Tracheal epithelial cell (primary cell): ENCODE measurements at places on chromosomes 2 and 18. TPM values are rescaled to one million over a fixed set of nuclear protein-coding genes. Genes with fewer than 3 reads are reported as not detected.

INPP5D gene
- 21.9 and 66.3 TPM in 2 replicates for total RNA-seq

FABP1 gene
- total RNA-seq = not detected in 2 replicates

RBKS gene
- total RNA-seq = 1.1 and 1.9 TPM in 2 replicates

NXPH2 gene
- not detected in 2 replicates for total RNA-seq

SNRNP200 gene
- total RNA-seq = 39.8 and 43.5 TPM in 2 replicates

CCDC141 gene
- under 0.01 TPM in 1 of 2 replicates, not detected in the other for total RNA-seq

ERICH2 gene
- total RNA-seq = 0.72 and 7.0 TPM in 2 replicates

COL4A3 gene
- under 0.01 and 0.96 TPM in 2 replicates for total RNA-seq

PMAIP1 gene
- 23.9 and 45.5 TPM in 2 replicates for total RNA-seq

LYPD6 gene
- 0.43 and 1.7 TPM in 2 replicates for total RNA-seq

MGAT4A gene
- 2.4 and 4.3 TPM in 2 replicates for total RNA-seq

DNAJB2 gene
- total RNA-seq = 50.5 and 50.6 TPM in 2 replicates

FBLN7 gene
- 0.96 TPM in 1 of 2 replicates, not detected in the other for total RNA-seq

NCKAP1 gene
- 246 and 332 TPM in 2 replicates for total RNA-seq

FSHR gene
- total RNA-seq = not detected in 2 replicates

HSBP1L1 gene
- 14.5 and 35.0 TPM in 2 replicates for total RNA-seq

SERPINB3 gene
- 33.7 and 83.3 TPM in 2 replicates for total RNA-seq

PPP3R1 gene
- total RNA-seq = 15.7 and 27.5 TPM in 2 replicates

GALR1 gene
- not detected in 2 replicates for total RNA-seq

OTOF gene
- total RNA-seq = under 0.01 TPM in 1 of 2 replicates, not detected in the other

MALL gene
- 41.7 and 67.1 TPM in 2 replicates for total RNA-seq

RPL37A gene
- total RNA-seq = 1,875 and 2,994 TPM in 2 replicates

COLEC11 gene
- total RNA-seq = not detected in 2 replicates

DYSF gene
- total RNA-seq = 0.21 and 7.0 TPM in 2 replicates

SLC23A3 gene
- 0.43 and 0.48 TPM in 2 replicates for total RNA-seq

NT5C1B gene
- total RNA-seq = not detected in 2 replicates

ARPC2 gene
- 396 and 434 TPM in 2 replicates for total RNA-seq

MOCOS gene
- total RNA-seq = 15.9 and 32.6 TPM in 2 replicates

ABCB11 gene
- under 0.01 TPM in 1 of 2 replicates, not detected in the other for total RNA-seq

IGFBP5 gene
- total RNA-seq = 0.43 and 3.4 TPM in 2 replicates
